ENCODE measurements at places on chromosomes 2 and 18.

- no peak for DNase-seq
Measured at GRCh38 chr2:86366651-86367498, 29.4 kb upstream of the REEP1 start.

GRCh38 chr18:25896178-25896780, 194.1 kb downstream of the SS18 start:
- no peak for DNase-seq

- DNase-seq, result no peak
Measured at GRCh38 chr18:22428672-22429071, 11.0 kb upstream of the CTAGE1 start.

DNA sequence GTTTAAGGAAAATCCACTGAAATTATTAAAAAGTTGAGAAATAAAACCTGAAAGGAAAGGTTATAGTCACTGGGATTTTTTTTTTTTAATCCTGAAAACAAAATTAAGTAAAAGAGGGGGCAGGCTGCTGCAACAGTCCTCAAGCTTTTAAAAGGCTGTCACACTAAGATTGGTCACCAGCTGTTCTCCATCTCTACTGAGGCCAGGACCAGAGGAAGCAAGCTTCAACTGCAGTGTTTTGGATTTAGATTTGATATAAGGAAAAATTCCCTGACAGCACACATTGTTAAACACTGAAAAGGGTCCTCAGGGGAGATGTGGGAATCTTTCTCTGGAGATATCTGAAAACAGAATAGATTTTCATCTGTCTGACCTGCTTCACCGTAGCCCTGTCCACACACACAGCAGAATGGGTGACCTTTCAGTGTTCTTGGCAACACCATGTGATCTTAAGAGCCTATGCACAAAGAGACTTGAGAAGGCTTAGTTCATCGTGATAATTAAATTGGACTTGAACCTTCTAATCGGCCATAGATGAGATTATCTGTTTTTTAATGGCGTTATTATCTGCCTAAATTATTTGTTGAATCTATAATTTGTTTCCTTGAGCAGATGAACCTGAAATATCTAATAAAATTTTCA, 132.0 kb upstream of the BOD1L2 start:
- DNase-seq, result no peak

DNA sequence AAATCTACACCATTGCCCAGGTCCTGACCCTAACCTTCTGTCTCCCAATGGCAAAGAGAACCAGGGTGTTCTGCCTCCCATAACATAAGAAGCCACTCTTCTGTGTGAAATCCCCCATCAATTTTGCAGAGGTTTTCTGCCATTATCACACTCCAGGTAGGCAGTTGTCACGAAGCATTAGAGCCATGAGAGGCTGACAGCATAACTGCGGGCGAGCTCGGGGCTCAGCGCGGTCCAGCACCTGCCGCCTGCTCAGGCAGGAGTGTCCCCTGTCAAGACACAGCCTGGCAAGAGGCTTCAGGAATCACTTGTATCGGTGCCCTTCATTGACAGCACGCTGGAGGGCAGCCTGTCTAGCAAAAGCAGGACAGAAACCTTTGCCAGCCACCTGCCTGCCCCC, 251.2 kb downstream of the SATB2 start:
- no peak for DNase-seq

Measured in NCI-H1048 (cell line).